ENCODE measurements at places on chromosomes 3 and 15.

DNA sequence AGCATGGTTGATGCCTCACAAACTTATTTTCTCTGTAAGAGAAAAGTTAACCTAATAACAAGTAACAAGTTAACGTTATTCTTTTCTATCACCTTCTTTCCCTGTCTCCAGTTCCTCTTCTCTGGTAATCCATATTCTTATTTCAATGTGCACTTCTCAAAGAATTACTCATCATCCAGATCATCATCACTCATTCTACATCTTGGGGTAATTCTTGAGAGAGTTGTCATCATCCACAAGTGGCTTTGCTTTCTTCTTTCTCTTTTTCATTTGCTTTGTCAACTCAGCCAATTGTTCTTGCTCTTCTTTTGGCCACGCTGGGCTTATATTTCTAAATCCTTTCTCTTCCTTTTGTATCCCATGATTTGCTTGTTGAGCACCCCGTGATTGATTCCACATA, 20.8 kb upstream of the RNF111 start:
- no peak for DNase-seq

DNA sequence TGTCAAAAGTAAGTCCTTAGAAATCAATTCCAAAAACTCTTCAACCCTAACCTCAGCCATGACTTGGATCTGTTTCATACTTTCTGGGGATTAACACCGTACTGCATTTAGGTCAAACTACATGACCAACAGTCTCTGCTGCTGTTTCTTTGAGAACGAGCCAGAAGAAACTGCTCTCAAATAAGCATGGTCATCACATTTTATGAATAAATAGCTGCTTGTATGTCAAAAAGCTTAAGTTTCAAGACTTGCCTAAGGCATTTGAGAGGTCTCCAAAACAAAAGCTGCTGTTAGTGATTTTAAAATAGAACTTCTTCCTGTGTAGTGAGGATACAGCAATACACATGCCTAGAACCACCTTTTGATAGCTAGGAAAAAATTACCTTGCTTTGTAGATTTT, 166.3 kb upstream of the CHRM5 start:
- DNase-seq = no peak

GRCh38 chr15:65029736-65030208, 333 bp upstream of the MTFMT start:
- DNase-seq = no peak

GRCh38 chr3:48851407-48851806, 3.7 kb upstream of the PRKAR2A start:
- DNase-seq = no peak

GRCh38 chr15:44882499-44882968, 74.0 kb upstream of the TERB2 start:
- DNase-seq = no peak

- DNase-seq = no peak
Measured at GRCh38 chr3:127097481-127097880, 95.5 kb upstream of the PRR23E start.

DNA sequence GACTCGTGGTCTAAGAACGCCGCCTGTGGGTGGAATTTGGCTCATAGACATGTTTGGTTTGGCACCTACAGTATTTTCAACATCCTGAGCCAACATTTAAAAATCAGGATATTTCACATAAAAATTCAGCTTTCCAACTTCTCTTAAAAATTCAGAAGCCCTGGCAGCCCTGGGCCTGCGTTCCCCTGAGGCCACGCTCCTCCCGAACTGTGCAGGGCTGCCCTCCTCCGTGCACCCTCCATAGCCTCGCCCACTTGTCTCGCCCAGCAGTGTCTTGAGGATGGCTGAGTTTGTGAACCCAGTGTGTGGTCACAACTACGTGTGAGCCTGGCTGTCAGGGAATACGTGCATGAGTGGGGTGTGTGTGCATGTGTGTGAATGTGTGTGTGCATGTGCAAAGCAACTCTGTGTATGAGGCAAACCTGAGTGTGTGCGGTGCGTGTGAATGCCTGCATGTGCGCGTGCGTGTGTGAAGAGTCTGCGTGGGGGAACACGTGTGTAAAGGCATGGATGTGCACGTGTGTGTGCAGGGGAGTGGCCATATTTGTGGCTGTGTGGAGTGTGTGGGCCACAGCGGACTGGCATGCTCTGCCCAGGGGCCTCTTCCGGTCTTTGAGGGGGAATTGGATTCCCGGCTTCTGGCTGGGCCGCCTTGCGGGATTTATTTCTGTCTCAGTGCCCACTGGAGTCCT, 30.9 kb downstream of the PTH1R start:
- DNase-seq = no peak

GRCh38 chr15:50803479-50804180, 38.1 kb upstream of the SPPL2A start:
- no peak for DNase-seq

GRCh38 chr3:29091599-29092189, 189.2 kb upstream of the RBMS3 start:
- no peak for DNase-seq

GRCh38 chr3:140319739-140320138, 358.1 kb upstream of the TRIM42 start:
- peak; percentile 23 for DNase-seq

GRCh38 chr3:41740374-41740886, 221.5 kb downstream of the ULK4 start:
- DNase-seq = no peak

DNA sequence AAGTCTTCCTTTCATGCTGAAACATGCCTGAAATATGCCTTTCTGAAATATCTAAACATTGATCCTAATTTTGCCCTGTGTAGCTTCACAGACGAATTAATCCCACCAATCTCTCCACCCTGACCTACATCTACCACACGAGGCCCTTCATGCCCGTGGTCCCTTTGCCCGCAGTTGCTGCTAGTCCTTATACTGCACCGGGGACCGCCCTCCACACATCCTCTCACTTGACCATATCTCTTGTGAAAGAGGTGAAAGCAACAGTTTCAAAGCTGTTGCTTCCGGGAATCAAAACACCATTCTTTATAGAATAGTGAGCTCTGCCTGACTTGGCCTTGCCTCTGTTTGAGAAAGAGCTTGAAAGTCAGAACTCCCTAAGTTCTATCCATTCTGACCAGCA, 499.5 kb downstream of the NTRK3 start:
- DNase-seq = no peak

GRCh38 chr15:83449937-83450506, 2.9 kb downstream of the SH3GL3 start:
- DNase-seq = no peak

GRCh38 chr15:42218953-42219592, 11.0 kb upstream of the VPS39 start:
- no peak for DNase-seq

GRCh38 chr3:127709320-127710060, 36.7 kb downstream of the ABTB1 start:
- no peak for DNase-seq

DNA sequence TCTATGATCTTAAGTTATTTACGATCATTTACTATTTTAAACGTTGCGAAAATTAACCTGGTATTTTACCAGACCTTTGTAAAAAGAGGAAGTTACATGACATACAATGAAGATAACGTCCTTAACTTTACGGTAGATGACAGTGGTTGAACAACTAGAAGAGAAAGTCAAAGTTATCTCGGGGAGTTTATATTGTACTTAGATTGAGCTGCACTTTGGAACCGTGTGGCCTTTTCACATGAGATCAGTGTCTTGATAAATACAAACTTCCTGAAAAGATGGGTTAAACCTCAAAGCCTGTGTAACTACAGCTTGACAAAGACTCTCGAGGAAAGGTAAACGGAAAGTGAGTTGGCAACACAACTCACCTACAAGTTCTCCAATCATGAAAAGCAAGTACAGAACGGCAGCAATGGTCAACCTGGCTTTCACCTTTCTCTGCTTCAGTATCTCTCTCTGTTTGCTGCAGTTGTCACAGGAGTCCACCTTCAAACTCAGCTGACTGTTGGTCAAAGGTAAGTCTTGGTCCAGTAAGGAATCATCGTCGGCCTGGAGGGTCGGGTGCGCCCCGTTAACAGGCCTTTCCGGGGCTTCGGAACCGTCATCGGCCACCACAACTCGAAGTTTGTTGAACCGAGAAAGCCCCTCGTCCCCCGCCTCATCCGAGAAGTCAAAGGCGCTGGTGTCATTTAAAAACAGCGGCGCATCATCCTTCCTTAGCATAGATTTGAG, 793 bp downstream of the SLC30A4 start:
- DNase-seq = no peak

GRCh38 chr3:71955240-71956068, 170.5 kb upstream of the PROK2 start:
- peak; percentile 49 for DNase-seq

GRCh38 chr15:71916834-71917233, 106.5 kb downstream of the NR2E3 start:
- DNase-seq = no peak

DNA sequence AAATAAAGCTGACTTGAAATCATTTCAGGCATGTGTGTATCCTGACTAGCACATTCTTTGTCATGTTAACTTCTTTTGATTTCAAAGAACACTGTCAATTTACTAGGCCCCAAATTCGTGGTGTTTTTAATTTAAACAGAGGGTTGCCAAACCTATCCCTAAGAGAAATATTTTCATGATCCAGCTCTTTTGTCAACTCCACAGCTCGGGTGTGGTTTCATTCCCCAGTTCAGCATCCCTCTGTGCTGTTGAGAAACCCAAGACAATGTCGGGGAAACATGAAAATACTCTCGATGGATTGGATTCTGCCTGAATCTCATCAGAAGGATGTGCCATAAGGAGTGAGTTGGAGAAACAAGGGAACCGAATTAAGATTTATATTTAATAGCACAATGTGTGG, 84.4 kb upstream of the PHLDB2 start:
- DNase-seq = no peak

DNA sequence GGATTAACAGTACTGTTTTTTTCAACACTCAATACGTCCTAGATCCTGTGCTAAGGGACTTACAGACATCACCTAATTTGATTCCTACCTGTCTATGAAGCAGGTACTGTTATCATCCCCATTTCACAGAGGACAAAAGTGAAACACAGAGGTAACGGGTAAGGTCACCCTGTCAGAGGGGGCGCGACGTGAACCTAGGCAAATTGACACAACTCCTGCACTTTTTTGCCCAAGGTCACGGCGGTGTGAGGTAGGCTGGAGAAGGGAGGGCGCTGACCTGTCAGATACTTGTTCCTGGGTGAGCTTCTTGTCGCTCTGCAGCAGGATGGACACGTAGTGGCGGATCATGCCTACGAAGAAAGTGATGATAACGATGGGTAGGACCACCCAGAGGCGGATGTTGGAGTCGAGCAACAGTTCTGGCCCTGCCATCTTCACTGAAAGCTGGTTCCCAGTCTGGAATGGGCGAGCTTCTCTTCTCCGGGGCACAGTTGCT, 363 bp downstream of the EMC3 start:
- DNase-seq = no peak

GRCh38 chr3:129558081-129558771, 15.3 kb downstream of the H1-8 start:
- DNase-seq = no peak

DNA sequence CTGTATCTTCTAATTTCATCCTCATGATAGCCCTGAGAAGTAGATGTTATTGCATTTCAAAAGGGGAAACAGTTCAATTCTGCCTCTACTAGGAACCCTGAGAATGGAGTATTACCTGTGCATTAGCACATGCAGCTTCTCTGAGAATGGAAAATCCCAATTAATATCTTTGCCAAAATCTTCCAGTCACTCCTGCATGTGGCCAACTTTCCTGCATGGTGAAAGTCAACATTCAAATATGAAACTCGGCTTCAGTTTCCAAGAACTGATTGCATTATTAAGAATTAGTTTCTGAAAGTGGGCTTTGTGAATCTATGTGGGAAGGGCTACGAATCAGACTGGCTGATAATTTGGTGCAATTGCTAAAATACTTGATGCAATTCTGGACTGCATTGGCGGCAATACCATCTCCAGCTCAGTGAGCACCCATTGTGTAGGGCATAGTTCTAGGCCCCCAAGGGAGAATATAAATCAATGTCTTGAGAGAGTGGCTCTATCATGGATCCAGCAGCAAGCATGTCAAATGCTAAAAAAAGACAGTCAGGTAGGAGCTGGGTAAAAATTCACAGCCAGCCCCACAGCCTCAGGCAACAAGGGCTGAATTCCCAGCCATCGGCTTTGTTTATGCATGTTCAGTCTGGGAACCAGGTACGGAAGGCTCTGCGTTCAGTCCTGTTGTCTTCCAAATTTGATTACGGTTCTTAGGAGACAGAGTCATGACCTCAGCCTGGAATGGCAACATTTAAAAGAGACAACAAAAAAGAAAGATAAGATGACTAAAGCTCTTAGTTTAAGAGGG, 18.8 kb upstream of the BCL6 start:
- no peak for DNase-seq

- no peak for DNase-seq
Measured at GRCh38 chr3:117540597-117540996, 831.0 kb downstream of the TUSC7 start.

- no peak for DNase-seq
Measured at GRCh38 chr3:5634411-5634810, 446.9 kb downstream of the EDEM1 start.

- DNase-seq = no peak
Measured at GRCh38 chr15:99476413-99477222, 89.2 kb upstream of the MEF2A start.

- DNase-seq = no peak
Measured at GRCh38 chr15:31217566-31218270, 108.9 kb upstream of the KLF13 start.

- DNase-seq = no peak
Measured at GRCh38 chr3:58666683-58667082, at the start of gene FAM3D. FAM3D (minus strand) TSS chr3:58666774; CDS start chr3:58655563, 11,211 bp downstream.

- no peak for DNase-seq
Measured at GRCh38 chr15:91603384-91604080, 250.0 kb upstream of the SLCO3A1 start.

DNA sequence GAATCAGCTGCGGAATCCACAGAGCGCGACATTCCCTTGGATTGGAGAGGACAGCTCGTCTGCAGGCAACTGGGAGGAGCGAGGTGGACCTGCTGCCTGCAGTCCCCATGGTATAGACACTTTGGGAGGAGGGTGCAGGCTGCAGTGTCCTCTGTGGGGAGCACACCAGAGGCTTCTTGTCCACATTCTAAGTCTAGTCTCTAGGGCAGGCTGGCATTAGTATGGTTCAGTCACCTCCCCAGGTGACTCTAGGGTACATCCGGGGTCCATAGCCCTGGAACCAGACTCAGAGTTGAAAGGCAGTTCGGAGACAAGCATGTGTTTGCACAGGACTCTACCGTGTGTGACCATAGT, 118.2 kb downstream of the GABRG3 start:
- DNase-seq = no peak
